ENCODE measurements at places on chromosomes 12 and 14.

GRCh38 chr12:25115677-25116076 is 79.3 kb downstream of the DNAI7 start:
- DNase-seq = no peak

GRCh38 chr14:105080161-105080560 is 14.9 kb upstream of the GPR132 start:
- DNase-seq = no peak

GRCh38 chr14:78399316-78399889 is 229.2 kb downstream of the NRXN3 start:
- peak; percentile 8 for DNase-seq

GRCh38 chr14:36507847-36508417 is 12.1 kb downstream of the NKX2-1 start:
- DNase-seq = no peak

DNA sequence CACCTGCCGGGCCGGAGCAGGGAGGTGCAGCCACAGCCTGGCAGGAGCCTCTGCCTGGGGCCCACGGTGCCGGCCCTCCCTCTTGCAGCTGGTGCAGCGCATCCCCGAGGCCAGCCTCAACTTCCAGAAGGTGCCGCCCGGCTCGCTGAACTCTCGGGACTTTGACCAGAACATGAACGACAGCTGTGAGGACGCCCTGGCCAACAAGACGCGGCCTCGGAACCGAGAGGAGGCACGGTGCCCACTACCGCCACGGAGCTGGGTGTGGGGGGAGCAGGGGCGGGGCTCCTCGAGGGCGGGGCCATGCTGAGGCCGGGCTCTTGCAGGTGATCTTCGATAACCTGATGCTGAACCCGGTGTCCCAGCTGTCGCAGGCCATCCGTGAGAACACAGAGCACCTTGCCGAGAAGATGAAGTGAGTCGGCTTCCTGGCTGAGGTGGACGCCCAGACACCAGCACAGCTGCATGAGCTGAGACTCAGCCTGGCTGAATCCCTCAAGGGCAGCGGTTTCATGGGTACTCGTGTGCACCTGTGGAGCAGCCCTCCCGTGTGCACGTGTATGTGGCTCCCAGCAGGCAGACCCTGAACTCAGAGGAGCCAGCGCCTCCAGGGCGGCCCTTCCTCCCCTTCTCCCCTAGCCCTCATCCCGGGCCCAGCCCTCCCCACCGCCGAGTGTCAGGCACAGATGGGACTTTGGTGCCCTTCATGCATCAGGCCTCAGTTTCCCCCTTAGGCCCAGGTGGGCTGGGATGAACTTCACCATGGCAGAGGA is 28.6 kb downstream of the CEP170B start:
- DNase-seq = no peak

- peak; percentile 52 for DNase-seq
These were observed 2.8 kb downstream of the SRSF9 start for GRCh38 chr12:120466560-120467315.

DNA sequence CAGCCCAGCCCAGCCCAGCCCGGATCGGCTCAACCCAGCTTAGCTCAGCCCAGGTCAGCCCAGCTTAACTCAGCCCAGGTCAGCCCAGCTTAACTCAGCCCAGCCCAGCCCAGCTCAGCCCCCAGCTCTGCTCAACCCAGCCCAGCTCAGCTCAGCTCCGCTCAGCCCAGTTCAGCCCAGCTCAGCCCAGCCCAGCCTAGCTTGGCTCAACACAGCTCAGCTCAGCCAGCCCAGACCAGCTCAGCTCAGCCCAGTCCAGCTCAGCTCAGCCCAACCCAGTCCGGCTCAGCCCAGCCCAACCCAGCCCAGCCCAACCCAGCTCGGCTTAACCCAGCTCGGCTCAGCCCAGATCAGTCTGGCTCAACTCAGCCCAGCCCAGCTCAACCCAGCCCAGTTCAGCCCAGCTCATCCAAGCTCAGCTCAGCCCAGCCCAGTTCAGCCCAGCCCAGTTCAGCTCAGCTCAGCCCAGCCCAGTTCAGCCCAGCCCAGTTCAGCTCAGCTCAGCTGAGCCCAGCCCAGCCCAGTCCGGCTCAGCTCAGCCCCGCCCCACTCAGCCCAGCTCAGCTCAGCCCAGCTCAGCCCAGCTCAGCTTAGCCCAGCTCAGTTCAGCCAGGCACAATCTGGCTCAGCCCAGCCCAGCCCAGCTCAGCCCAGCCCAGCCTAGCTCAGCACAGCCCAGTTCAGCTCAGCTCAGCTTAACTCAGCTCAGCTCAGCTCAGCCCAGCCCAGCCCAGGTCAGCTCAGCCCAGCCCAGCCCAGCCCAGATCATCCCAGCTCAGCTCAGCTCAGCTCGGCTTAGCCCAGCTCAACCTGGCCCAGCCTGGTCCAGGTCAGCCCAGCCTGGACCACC is 331.7 kb downstream of the TMEM121 start:
- no peak for DNase-seq

All from fibroblast of skin of scalp (primary cell).